Right cardiac atrium (tissue), 5 donors: ENCODE measurements at places on chromosomes 3 and 15.

- DNase-seq = peak; percentile 92
Measured at GRCh38 chr3:39260957-39261356, 18.9 kb downstream of the CX3CR1 start.

GRCh38 chr3:14933820-14934425 lies 13.5 kb upstream of the NR2C2 start:
- no peak for DNase-seq

DNA sequence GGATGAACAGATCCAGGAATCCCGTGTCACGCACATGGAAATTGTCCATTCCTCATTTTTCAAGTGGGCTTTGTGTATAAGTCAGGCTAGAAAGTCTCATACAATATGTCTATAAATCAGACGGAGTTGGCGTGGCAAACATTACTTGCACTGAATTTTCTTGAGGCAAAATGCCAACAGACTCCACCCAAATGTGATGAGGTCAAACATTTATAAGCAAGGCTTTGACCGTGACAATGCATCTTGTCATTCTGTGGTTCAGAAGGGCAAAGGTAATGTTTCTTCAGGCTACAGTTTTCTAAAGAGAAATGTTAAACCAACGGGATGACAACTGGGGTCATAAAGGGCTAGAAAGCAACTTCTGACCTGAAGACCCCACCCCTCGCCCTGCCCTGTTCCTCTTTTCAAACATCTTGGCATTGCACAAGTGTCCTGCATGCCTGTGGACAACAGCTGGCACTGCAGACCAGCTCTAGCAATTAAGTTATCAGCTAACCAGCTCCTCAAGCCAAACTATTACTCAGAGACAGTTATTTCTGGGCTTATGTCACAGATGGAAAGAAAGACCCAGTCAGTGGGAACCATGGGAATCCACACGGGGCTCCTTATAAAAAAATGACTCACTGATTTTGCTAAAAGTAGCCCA lies 36.5 kb upstream of the SPTBN5 start:
- DNase-seq = peak; percentile 88

- DNase-seq = no peak
Measured at GRCh38 chr15:94041746-94042145, 189.6 kb upstream of the MCTP2 start.

DNA sequence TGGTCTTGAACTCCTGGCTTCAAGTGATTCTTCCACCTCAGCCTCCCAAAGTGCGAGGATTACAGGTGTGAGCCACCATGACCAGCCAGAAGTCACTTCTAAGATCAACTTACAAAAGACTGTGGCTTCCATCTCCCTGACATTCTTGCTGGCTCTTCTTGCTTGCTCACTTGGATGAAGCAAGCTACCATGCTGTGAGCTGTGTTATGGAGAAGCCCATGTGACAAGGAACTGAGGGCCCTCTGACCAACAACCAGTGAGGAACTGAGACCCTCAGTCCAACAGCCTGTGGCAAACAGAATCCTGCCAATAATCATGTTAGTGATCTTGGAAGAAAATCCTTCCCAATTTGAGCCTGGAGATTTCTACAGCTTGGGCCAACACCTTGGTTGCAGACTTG lies 7.2 kb upstream of the VPS8 start:
- no peak for DNase-seq

DNA sequence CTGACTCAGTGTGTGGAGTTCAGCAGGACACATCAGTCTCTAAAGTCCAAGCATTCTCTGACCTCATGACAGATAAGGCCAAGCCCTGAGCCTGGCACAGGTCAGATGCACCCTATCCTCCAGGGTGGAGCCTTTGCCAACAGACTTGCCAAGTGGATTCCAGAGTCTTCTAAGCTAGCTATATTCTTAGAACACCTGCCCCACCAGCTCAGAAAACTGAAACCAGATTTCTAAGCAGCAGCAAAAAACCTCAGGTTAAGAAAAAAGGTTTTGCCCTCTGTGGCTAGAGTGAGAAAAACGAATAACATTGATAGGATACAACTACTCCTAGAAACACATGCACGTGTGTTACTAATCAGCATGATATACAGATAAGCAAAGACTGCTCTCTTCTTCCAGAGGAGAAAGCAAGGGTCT lies 11.6 kb downstream of the RMDN3 start:
- DNase-seq = no peak

DNA sequence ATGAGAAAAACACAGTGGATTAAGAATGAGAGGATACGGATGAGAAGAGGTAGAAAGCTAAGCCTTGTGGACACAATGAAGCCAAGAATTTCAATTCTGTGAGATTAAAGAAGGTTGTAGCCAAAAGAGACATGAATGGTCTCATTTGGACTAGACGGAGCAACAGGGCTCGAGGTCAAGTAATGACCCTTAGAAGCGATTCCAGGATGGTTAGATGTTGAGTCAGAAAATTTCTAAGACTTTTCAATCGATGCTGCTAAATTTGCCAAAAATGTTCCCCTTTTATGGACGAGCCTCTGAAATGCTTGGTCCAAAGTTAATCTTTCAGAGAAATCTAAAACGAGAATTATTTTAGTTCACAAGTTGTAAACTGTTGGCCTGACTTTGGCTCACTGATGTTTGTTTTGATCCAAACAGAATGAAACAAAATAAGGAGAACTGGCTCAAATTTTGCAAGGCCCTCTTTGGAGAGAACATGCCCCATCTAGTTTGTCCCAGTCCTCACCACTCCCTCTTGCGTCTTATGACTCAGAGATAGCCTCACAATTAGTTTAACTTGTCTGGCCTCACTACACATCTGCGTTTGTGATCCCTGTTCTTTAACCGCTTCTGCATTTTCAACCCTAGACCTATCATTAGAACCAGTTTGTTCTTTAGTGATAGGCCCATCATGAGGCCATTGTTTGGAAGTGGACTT lies 235.5 kb downstream of the PDZRN3 start:
- DNase-seq = no peak

GRCh38 chr3:134606033-134607025 lies 44.5 kb downstream of the KY start:
- no peak for DNase-seq

GRCh38 chr3:78708565-78709073 lies 1059.2 kb downstream of the ROBO1 start:
- no peak for DNase-seq

GRCh38 chr3:190005343-190006113 lies 115.2 kb downstream of the P3H2 start:
- DNase-seq = no peak

GRCh38 chr3:129348734-129349133 lies 70.1 kb downstream of the HMCES start:
- DNase-seq = no peak

DNA sequence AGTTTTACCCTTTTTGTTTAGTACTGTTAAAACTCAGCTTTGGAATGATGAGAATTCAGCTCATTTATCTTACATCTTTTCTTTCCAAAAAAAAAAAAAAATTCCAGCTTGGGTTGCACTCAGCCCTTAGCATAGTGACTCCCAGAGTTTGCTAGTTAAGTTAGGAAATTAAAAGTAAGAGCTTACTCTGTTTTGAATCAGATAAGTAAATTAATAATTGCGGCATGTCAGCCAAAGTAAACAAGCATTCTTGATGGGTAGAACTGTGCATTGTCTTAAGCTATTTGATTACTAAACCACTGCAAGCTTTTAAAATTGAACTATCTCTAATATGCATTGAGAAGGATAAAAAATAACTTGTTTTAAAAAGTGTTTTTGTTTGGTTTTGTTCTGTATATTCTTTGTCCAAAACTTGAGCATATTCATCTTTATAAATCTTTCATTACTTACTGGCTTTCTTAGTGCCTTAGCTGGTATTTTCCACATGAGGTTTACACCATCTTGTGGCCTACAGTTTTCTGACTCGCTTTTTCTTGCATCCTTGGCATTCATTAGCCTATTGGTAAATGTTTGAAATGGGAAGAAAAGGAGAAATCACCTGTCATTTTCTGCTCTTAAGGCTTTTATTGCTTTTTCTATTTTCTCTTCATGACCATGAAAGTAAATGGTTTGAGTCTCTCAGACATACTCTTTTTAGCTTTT lies 107.6 kb downstream of the FILIP1L start:
- DNase-seq = no peak

GRCh38 chr15:99174567-99175395 lies 69.9 kb downstream of the SYNM start:
- no peak for DNase-seq

DNA sequence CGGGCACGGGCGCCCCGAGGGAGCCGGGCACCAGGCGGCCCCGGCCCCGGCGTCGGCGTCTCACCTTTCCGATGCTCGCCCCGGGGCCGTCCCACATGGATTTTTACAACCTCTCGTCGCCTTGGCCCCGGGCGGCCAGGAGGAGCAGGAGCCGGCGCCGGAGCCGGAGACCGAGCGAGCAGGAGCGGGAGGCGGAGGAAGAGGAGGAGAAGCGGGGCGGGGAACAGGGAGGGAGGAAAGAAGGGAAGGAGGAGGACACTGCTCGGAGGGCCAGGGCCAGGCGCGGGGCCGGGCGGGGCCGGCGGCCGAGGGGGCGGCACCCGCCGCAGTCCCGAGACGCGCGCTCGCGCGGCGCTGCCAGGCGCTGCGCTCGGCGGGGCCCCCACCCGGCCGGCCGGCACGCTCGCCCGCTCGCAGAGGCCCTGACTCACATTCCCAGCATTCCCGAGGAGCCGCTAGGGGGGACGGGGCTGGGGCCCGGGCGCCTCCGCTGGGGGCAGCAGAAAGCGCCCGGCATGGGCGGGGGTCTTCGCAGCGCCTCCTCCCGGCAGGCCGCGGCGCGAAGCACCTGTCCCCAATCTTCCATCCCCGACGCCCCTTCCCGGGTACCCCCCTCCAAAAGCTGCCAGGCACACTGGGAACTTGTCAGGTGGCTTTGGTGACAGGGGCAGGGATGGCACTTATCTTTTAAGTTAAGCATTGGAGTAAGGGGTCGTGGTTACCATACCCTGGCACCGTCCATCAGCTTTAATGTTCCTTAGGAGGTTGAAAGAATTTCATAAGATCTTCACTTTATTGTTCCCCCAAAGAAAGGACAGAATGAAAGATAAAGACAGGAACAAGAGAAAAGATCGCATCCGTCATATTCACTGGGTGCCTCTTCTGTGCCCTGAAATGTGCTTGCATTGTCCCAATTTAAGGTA lies at the start of gene ERC2:
Gene ERC2, minus strand, starts transcription at position 284 of the 923 bp plus-strand sequence.
- peak; percentile 68 for DNase-seq

- peak; percentile 21 for DNase-seq
Measured at GRCh38 chr3:84547971-84548970, 410.5 kb upstream of the CADM2 start.

- no peak for DNase-seq
Measured at GRCh38 chr3:73668391-73668790, 43.6 kb upstream of the PDZRN3 start.

GRCh38 chr3:28726840-28727239 lies 378.2 kb upstream of the AZI2 start:
- peak; percentile 66 for DNase-seq

- DNase-seq = no peak
Measured at GRCh38 chr15:99818872-99819271, 85.6 kb upstream of the LYSMD4 start.

- peak; percentile 51 for DNase-seq
Measured at GRCh38 chr3:53495146-53495519, 722 bp downstream of the CACNA1D start.

GRCh38 chr15:82709081-82709420 lies 624 bp downstream of the AP3B2 start:
- DNase-seq = no peak

- no peak for DNase-seq
Measured at GRCh38 chr3:182808041-182808770, 14.9 kb downstream of the ATP11B start.

GRCh38 chr3:157113832-157114505 lies 46.0 kb downstream of the CCNL1 start:
- no peak for DNase-seq

DNA sequence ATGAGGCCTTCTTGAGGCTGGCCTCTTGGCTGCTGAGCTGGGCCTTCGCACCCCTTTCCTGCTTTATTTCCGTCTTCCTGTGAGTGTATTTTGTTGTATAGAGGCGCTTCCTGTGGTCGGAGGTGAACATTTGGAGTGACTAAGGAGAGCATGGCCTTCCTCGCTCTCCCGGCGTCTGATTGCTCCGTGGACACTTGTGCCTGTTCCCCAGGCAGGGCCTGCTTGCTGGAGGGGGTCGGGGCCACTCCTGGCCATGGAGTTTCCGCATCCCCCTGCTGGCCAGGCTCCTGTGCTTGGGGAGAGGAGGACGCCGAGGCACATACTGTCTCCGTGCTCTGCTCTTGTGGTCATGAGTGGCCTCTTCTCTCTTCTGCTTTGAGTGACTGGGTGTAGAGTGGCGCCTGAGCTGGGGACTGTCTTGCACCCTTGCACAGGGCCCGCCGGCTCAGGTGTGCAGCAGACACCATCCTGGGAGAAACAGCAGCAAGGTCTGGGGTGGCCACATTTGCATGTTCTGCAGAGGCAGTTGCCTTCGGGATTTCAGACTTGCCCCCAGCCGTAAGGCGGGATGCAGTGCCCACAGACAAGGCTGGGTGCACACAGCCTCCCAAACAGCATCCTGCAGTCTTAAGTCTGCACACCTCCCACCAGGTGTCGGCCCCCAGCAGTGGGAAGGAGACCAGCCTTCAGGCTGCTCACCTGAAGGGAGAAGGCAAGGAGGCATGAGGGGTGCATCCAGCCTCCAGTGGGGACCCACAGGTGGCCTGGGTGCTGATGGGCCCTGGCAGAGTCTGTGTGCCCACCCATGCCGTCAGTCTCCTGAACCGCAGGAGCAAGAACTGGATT lies 16.4 kb downstream of the KLF13 start:
- no peak for DNase-seq

DNA sequence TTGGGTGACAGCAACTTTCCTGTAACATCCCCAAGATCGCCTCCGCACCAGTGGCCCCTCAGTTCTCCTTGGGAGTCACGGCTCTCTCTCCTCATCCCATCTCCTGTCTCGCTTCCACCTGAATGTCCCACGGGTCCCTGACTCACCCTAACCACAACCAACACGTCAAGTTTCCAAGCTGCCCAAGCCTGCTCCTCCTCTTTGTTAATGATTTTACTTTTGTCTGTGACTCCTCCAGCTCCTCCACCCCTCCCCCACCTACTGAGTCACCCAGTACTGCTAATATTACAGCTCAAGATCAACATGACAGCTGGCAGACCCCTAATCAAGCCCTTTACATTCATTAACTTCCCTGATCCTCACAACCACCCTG lies 39.3 kb downstream of the BDH1 start:
- DNase-seq = no peak

DNA sequence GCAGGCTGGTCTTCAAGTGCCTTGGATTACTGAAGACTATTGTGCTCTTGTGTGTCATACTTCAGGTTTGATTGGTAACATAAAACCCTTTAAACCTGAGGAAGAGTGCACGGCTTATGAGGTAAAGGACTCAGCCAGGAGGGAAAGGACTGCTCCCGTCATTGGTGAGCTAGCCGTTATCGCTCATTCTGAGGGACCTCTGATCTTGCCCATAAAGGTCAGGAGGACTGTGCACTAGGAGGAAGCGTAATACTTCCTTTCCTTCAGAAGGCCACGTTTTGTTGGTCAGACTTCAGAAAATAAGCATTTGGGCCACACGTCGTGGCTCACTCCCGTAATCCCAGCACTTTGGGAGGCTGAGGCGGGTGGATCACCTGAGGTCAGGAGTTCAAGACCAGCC lies 37.7 kb downstream of the PXK start:
- DNase-seq = no peak

GRCh38 chr15:72850833-72851232 lies 67.3 kb upstream of the ADPGK start:
- DNase-seq = no peak

GRCh38 chr3:104916971-104917370 lies 449.7 kb upstream of the ALCAM start:
- no peak for DNase-seq
